ENCODE measurements at places on chromosomes 16 and 17. TPM values are rescaled to one million over a fixed set of nuclear protein-coding genes. Genes with fewer than 3 reads are reported as not detected.

PTX4 gene
- total RNA-seq = not detected

KLHL10 gene
- total RNA-seq = 0.29 TPM

ENPP7 gene
- total RNA-seq = not detected

PERCC1 gene
- total RNA-seq = not detected

CACNG5 gene
- total RNA-seq = not detected

LRRC37A gene
- 2.0 TPM for total RNA-seq

HIGD1B gene
- total RNA-seq = not detected

Data from activated CD4-positive, alpha-beta memory T cell treated with anti-CD3 and anti-CD28 coated beads for 36 hours (primary cell).